AG09309 (cell line): ENCODE measurements at places on chromosomes 6 and 20.

DNA sequence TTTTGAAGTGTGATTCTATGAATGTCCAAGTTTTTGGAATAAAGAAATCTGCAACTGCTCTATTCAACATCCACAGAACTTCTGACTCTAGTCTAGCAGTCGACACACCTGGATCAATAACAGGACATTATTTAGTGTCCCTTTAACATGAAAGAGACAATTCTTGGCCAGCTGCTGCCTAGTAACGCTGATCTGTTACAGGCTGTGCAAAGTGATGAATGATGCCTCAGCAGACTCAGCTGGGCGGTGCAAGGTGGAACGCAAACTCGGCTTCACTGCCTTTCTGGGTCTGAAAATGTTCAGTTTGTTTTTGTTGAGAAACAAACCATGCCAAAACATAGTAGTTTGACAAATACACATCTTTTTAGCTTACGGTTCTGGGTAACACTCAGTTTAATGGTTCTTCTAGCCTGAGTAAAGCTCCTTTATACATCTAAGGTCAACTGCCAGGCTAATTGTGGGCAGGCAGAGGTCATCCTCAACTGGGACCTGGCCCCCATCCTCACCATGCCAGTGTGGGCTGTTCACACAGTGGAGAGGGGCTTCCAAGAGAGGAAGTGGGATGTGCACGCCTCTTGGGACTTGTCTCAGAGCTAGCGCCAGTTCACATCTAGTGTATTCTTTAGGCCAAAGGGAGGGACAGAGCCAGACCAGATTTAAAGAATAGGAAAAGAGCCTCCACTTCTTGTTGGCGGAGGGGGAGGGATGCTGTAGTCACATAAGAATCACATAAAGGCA is 879.7 kb downstream of the QKI start:
- no peak for DNase-seq

DNA sequence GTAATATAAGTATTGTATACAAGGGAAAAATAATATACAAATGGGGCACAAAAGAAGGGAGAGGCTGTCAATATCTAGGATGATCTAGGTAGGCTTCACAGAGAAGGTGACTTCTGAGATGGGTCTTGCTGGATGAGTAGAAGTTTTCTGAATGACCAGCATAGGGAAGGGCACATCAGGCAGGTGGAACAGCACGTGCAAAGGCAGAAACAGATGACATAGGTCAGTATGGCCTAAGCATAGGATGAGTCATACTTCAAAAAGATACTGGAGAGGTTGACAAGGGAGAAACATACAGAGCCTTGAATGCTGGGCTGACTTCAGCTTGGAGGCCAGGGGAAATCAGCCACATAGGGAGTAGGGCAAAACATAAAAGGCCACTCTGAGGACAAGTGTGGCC is 31.9 kb upstream of the SIRPA start:
- DNase-seq: no peak

DNA sequence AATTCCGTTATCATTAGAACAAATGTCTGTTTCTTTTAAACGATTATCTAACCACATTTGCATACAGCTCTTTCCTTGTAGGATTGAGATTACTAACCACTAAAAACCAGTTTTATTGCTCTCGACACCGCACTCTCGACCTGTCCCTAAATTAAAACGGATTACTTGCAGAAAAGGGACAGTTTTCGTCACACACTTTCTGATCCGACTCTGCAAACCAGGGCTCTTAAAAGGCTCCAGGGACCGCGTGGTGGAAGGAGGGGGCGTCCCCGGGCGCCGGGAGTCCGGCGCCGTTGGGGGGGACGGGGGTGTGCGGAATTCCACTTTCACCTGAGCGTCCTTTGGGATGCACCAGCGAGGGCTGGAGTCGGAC is 731 bp downstream of the MAK start:
- no peak for DNase-seq

DNA sequence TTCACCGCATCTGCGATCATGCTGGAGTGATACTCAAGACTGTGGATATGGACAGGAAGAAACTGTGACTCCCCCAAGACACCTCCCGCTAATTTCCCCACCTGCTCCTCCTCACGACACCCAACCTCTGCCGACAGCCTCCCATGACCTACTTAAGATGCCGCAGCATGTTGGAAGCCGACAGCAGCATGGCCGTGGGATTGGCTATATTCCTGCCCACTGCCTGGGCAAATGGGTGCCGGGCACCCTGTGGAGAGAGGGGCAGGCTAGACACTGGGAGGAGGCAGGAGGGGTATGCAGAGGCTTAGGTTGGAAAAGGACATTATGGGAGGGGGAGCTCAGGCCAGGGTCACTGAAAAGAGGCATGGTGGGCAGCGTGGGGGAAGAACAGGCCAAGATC is 4.5 kb downstream of the IDH3B start:
- no peak for DNase-seq

DNA sequence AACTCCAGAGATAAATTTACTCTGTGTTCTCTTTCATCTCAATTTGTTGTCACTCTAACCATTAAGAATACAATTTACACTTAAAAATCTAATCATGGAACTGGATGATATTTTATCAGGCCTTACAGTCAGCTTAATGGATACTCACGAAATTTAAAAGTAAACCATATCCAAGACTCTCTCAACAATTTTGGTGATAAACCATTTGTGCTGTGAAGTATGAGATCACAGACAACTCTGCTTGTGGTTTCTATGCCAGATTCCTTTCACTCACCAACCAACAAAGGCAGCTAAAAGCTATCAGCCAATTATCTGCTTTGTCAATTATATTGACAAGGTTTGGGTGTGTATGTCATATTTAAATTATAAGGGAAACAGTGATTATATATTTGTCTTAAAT is 155.8 kb downstream of the TRDN start:
- no peak for DNase-seq

- no peak for DNase-seq
Observed at GRCh38 chr20:38700141-38700540, 24.1 kb upstream of the SLC32A1 start.

DNA sequence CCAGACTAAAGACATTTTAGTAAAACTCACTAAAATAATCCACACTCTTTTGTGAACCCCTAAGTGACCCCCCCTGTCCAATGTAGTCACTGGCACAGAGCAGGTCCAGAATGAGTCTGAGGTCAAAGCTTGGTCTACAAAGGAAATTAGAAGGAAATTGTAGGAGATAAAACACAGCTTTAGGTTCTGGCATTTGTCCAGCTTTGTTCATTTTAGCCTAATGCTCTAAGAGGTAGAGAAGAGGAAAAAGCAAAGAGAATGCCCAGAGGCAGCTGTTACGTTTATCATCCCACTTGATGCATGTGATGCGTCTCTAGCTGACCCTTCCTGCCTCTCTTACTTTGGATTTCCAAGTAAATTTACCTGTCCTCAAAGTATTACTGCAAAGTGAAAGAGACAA is 62.5 kb downstream of the CNKSR3 start:
- DNase-seq: no peak

GRCh38 chr20:3156811-3157619 is 2.6 kb downstream of the FASTKD5 start:
- no peak for DNase-seq

GRCh38 chr6:4756247-4756646 is 20.0 kb upstream of the CDYL start:
- no peak for DNase-seq
